ENCODE measurements at places on chromosomes 4 and X.

GRCh38 chrX:153474266-153474665, 3.9 kb upstream of the HAUS7 start:
- DNase-seq: no peak

GRCh38 chr4:134747108-134747805, 545.7 kb upstream of the PABPC4L start:
- DNase-seq: no peak

DNA sequence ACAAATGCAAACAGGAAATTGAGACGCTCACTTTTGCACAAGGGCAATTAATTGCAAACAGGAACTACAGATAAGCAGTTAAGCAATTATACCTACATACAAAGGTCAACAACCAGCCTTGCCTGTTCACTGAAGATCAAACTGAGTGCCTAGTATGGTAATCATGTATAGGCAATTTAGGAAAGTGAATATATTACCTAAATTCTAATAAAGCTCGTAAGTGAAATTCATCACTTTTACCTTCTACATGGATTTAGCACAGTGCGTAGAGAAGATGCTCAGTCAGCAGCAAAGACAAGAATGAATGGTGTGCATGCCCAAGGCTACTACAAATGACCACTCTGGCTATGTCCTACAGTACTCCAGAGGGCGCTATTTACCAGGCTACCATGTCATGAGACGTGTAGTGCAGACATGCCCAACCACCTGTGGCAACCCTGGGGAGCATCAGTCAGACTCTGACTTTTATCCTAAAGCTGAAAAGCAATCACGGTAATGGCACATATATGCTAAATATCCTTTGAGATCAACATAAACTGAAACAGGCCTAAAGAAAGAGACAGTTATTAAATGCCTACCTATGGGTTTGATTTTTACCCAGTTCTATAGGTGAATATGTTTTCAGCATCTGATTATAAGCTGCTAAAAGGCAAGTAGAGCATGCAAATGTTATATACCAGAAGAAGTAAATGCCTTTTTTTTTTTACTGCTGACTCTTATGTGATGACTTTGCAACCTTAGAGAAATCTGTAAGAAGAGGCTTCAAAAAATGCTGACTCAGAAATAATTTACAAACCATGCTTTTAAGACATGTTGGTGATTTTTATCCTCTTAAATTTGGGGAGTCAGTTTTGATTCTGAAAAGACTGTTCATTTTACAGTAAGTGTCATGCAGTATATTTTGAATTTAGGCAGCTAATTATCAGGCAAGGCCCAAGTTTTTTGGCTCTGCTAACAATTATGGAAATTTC, 178.0 kb downstream of the PPP3CA start:
- DNase-seq: peak; percentile 63

- peak; percentile 46 for DNase-seq
Measured at GRCh38 chrX:11770320-11770719, 12.3 kb downstream of the MSL3 start.

DNA sequence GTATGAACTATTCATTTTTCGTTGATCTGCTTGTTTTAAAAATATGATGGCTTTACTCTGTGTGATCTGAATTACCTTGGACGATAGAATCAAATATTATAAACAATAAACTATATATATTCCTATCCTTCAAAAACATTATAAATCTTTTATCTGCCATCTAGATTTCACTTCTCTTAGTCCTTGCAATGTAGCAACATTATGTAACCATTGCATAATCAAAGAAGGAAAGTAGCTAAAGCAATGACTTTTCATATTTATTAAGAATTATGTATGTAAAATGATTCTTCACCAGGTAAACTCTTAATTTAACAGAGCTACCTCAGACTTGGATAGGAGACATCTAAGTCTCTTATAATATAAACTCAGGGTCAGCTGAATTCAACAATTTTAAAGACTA, 210.5 kb downstream of the ADAMTS3 start:
- DNase-seq: no peak

GRCh38 chr4:187069398-187069797, 345.7 kb upstream of the FAT1 start:
- DNase-seq: no peak

DNA sequence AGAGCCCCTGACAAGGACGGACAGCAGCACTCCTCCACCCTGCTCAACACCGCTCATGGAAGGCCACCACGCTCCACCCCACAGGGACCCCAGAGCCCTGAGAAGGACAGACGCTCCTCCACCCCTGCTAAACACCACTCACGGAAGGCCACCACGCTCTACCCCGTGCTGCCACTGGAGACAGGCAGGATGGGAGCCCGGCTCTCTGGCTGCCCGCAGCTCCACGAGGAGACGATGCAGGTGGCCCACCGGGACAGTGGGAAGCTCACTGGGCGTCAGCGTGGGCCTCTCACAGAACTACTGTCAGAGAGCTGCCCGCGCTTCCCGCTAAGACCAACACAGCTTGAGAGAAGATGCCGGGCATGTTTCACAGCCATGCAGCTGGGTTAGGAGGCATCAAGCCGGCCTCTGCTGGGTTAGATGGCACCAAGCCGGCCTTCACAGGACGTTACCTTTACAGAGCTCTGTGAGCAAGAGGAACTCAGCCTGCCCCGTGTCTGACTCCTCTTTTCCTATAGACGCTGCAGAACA, 20.8 kb downstream of the GAK start:
- no peak for DNase-seq

DNA sequence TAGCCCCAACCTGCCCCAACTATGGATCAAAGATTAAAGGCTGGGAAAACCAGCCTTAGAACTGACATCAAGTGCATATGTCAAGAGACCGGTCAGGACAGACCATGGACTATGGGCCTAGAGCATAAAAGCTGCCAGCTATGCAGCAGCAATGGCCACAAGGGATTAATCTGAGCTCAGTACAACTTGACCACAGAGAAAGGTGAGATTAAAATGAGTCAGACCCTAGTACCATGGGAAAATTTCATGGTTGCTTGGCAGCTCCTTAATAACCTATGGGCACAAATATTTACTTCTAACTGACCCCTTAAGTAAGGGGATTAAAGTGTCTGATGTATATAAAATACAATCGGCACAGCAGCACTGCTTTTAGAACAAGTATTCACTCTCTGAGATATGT, 54.4 kb downstream of the CBR4 start:
- DNase-seq: no peak
